ENCODE measurements at places on chromosomes 2 and 18.

DNA sequence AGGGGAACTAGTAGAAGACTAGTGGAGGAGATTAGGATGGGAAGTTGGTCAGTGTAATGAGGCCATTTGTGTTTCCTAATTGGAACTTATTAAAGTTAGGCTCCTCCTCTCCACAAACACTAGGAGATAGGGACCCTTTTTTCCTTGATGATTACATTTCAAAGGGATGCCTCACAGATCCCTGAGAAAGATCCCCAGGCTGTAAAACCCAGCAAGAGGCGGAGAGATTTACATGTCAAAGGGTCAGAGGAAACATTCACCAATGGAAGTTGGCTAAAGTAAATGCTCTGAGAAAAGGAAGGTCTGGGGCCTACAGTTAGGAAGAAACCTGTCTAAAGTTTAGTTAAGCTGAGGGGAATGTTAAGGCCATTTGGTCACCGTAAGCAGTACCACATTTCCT lies 1.4 kb upstream of the CCDC85A start:
- DNase-seq = no peak

DNA sequence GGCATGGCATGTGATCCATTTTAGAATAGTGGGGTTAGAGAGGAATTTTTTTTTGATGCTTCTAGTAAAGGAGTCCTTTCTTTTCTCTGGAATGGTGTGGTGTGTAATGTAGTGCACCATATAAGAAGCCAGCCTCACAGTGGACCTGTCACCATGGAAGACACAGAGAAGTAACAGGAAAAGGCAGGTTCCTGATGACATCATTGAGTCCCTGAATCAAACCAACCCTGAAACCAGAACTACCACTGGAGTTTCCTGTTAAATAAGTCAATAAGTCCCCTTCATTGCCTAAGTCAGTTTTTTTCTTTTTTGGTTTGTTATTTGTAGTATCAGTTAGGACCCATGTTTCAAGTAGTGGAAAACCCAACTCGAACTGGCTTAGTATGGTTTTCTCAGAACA lies 11.9 kb downstream of the ADCYAP1 start:
- DNase-seq = no peak

- no peak for DNase-seq
Observed at GRCh38 chr2:173854840-173855239, 110.3 kb downstream of the SP3 start.

DNA sequence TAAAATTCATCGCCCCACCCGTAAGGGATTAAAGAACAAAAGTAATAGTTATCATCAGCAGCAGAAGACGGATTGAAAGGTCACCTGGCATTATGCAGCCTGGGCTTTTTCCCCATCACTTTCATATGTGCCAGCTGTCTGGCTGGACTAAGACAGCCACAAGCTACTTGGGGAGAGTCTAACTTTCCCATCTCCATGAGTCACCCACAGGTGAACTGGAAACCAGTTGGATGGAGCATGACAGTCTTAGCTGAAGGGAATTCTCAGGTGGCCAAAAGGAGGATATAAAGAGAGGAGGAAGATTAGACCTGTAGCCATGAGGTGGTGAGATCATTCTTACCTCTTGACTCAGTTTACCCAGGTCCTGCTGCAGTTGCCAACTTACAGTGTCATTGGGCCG lies 7.0 kb upstream of the FAM178B start:
- DNase-seq = no peak

- no peak for DNase-seq
Observed at GRCh38 chr2:42957109-42957860, 164.9 kb upstream of the HAAO start.

DNA sequence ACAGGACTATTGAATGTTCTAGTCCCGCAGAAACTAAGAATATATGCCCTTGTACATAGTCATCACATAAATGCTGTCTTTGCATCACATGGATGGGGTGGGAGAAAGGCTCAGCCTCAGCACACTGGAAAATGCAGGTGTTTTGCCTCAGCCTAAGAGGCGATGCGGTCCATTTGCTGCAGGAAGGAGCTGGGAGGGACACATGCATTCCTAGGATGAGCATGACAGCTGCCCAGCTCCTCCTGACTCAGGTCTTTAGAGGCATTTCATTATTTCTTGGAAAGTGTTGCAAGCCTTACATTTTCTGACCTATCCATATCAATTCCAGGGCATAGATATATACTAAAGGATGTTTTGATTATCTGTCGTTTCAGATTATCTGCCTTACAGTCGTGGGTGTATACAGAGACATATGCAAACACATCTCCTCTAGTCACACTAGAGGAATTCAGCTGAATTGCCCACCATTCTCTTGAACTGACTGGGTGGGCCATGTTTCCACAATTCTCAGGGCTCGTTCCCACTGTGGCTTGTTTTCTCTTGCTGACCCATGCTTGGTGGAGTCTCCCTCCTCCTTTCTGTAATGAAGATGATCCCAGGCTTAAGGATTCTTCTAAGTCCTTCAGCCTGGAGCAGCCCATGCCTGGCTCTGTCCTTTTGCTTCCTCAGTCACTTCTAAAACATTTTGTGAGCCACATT lies 156.9 kb downstream of the SETBP1 start:
- no peak for DNase-seq

DNA sequence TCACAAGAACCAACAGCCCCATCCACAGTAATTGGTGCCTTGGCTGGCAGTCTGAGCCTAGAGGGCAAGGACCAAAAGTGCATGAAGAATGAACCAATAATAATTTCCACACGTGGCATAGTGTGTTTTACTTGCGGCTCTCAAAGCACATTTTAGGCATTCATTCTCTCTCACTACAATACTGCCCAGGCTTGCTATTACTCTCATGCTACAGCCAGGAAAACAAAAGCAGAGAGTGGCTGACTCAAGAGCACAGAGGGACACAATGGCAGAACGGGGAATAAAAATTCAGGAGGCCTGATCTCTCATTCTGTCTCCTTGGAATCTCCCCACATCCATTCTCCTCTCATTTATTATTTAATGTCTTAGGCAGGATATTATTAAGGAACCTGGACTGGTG lies 57.0 kb upstream of the NOL4 start:
- no peak for DNase-seq

- no peak for DNase-seq
Observed at GRCh38 chr2:72892506-72893173, 5.4 kb downstream of the SPR start.

DNA sequence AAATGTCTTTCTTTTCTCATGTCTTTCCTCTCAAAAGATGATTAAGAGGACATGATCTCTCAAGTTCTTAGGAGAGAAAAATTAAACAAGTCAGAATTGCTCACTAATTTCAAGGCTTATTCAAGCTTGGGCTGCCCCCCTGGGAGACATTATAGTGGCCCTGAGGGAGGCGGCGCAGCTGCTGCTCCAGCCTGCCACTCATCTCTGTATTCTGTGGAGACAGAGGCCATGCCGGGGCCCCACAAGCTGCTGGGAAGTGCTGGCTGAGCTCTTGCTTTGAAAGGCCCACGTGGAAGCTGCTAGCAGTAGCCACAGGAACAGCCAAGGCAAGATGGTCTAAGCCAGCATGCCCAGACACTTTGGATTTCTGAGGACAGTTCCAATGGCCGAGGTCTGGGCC lies 267.4 kb downstream of the LNPK start:
- DNase-seq = no peak

DNA sequence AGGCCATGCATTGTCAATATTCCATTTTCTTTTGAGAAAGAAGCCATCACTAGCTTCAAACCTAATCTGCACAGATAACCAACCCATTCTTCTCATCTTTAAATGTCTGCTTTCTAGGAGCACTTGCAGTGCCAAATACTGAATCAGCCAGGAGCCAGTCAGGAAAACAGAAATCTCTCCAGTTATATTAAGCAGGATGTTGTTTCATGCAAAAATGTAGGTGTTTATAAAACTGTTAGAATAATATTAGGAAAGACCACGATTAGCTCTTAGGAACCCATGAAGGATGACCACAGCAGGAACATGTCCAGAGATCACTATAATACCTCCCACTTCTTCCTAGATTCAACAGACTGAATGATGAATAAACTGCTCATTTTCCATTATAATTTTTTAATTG lies 86.0 kb downstream of the TTC32 start:
- DNase-seq = no peak

DNA sequence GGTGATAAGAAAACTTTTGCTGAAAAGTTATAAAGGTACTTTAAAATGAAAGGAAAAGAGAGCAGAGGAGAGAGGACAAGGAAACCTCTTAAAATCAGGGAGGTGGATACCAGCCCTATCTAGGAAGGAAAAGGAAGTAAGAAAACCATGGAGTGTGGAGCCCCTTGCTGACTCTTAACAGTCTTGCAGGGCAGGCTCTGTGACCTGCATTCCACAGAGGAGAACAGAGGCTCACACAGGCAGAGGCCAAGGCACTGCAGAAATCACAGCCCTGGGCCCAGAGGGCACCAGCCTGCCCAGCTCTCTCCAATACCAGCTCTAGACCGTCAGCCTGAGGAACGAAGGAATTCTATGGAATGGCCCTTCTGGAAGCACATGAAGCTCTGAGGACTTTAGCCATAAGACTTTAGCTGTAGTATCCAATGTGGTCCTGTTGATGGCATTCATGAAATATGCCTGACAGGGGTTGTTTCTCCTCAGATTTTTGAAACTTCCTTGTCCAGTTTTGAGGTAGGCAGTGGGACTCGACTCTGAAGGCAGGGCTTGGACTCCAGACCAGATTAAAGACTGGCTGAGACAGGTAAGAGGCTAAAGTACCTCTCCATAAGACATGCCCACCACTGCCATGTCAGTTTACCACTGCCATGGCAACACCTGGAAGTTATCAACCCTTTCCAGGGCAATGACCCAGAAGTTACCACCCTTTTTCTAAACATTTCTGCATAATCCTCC lies 216.3 kb downstream of the ANAPC1 start:
- DNase-seq = no peak

- no peak for DNase-seq
Observed at GRCh38 chr2:4964579-4964978, 727.6 kb upstream of the SOX11 start.

DNA sequence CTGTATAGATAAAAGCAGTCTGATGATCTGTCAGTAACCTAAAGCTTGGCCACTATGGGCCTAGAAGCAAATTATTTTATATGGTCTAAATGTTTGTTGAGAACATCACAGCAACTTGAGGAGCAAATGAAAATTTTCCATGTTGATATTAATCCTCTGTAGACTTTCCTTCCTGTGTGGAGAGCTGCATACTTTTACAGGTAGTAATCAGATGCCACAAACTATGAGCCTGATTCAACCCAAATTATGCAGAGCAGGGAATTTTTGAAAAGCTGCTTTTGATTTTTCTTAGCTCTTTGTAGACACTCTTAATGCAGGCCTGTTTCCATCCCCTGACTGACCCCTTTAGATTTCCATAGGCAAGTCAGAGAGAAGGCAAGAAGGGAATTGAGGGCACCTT lies 17.3 kb downstream of the PAX3 start:
- DNase-seq = no peak

DNA sequence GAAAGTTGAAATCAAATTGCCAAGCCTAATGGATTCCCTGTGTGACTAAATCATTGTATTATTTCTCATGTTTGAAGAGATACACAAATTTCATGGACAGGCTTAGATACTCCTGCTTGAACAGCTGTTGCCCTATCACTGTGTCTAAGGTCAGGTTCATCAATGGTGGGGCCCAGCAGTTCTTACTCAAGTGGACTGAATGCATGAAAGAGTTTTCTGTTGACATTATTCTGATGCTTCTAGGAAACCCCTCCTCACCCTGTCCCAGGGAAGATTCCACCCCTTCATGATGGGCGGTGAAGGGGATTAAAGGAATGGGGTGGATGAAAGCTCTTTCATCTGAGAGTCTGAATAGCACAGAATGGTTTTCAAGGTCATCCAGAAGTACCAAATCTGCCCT lies 148.8 kb downstream of the INO80D start:
- DNase-seq = no peak

- DNase-seq = no peak
Observed at GRCh38 chr2:10482913-10483312, 34.8 kb upstream of the ODC1 start.

GRCh38 chr2:161044921-161045320 lies 115.3 kb upstream of the TANK start:
- no peak for DNase-seq

- DNase-seq = no peak
Observed at GRCh38 chr2:214201892-214202291, 209.0 kb upstream of the VWC2L start.

- DNase-seq = no peak
Observed at GRCh38 chr2:234258562-234259141, 208.2 kb downstream of the SPP2 start.

- DNase-seq = no peak
Observed at GRCh38 chr2:156006721-156007618, 325.6 kb downstream of the NR4A2 start.

DNA sequence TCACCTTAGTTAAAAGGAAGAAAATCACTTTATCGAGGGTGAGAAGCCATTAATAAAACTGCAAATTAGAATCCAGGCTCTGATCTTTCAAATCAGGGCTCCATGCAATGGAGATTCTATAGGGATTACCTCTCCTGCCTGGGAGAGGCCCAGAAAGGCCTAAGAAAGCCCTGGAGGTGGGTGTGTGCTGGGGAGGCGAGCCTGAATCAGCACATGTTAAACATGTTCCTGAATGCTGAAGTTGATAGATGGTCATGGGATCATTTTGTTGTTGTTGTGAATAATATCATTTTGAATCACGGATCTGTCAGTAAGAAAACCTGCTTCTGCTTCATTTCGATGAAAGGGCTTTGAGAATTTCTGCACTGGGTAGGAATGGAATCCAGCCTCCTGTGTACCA lies 254.3 kb downstream of the ACKR3 start:
- no peak for DNase-seq

GRCh38 chr18:43916984-43917383 lies 639.7 kb upstream of the SYT4 start:
- DNase-seq = no peak

- DNase-seq = no peak
Observed at GRCh38 chr2:21486445-21486844, 362.7 kb downstream of the TDRD15 start.

DNA sequence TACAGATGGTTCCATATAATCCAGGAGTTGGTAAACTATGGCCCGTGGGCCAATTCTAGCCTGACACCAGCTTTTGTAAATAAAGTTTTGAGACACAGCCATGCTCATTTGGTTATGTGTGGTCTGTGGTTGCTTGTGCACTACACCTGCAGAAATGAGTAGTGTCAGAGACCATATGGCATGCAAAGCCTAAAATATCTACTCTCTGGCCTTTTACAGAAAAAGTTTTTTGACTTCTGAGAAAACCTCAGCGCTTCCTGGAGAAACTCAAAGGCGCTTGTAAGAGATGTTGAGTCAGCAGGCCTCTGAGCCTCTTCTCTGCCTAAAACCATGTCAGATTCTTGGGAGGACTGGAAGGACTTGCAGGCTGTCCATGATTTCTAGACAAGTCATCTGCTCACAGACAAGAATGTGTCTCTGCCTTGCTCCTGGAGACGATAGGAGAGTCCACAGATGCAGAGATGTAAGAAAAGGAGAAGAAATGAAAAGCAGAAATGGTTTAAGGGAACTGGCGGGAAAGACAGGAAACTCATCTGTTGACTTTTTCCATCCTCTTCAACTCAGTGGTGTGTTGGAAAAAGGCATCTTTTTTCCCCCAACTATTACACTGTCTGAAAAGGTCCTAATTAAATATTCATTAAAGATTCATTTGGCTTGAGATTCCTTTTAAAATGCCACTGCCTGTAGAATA lies 5.2 kb downstream of the TTC39C start:
- DNase-seq = no peak

- no peak for DNase-seq
Observed at GRCh38 chr2:96955762-96956161, 30.6 kb downstream of the FAM178B start.

GRCh38 chr2:151905963-151906632 lies 77.9 kb upstream of the ARL5A start:
- no peak for DNase-seq

GRCh38 chr2:60515721-60516226 lies 37.7 kb downstream of the BCL11A start:
- no peak for DNase-seq

GRCh38 chr2:238694922-238695321 lies 153.0 kb upstream of the TWIST2 start:
- DNase-seq = no peak

All from stimulated activated CD4-positive, alpha-beta T cell treated with anti-CD3 and anti-CD28 coated beads, Interleukin-1b, Interleukin-23, amount 100 ng/mL, for 1 hour (primary cell).